ENCODE measurements at places on chromosomes 3 and 15. TPM values are rescaled to one million over a fixed set of nuclear protein-coding genes. Genes with fewer than 3 reads are reported as not detected.

The INKA1 gene
- total RNA-seq: 3.1 TPM

The TGM5 gene
- total RNA-seq: not detected

The HDAC11 gene
- 12.7 TPM for total RNA-seq

The LEKR1 gene
- total RNA-seq: 0.28 TPM

The GABRR3 gene
- total RNA-seq: not detected

The HAUS2 gene
- total RNA-seq: 18.6 TPM

The CHCHD6 gene
- 17.5 TPM for total RNA-seq

The RPL15 gene
- 1,521 TPM for total RNA-seq

The NRG4 gene
- 1.7 TPM for total RNA-seq

The ARPIN gene
- total RNA-seq: 18.2 TPM

The MST1R gene
- 0.65 TPM for total RNA-seq

The MFN1 gene
- total RNA-seq: 60.9 TPM

The HCN4 gene
- not detected for total RNA-seq

The VILL gene
- total RNA-seq: 7.6 TPM

The PLA2G4B gene
- total RNA-seq: 6.9 TPM

The LIPC gene
- total RNA-seq: 0.11 TPM

The CLDND1 gene
- total RNA-seq: 84.4 TPM

The CFAP44 gene
- total RNA-seq: 15.3 TPM

The NR2E3 gene
- 0.39 TPM for total RNA-seq

The FSTL1 gene
- 449 TPM for total RNA-seq

The LRRC28 gene
- total RNA-seq: 49.8 TPM

The ZNF80 gene
- total RNA-seq: not detected

The ADPRH gene
- 3.4 TPM for total RNA-seq

The DAZL gene
- not detected for total RNA-seq

The SCAANT1 gene
- total RNA-seq: not detected

The GP9 gene
- total RNA-seq: not detected

The IGDCC3 gene
- 0.29 TPM for total RNA-seq

The RETNLB gene
- total RNA-seq: not detected

The SEMA3F gene
- 20.7 TPM for total RNA-seq
